Memory B cell (primary cell): ENCODE measurements at places on chromosomes 3 and 15.
A peak's percentile ranks its signal among the peaks of the same experiment; 100 is the strongest.

DNA sequence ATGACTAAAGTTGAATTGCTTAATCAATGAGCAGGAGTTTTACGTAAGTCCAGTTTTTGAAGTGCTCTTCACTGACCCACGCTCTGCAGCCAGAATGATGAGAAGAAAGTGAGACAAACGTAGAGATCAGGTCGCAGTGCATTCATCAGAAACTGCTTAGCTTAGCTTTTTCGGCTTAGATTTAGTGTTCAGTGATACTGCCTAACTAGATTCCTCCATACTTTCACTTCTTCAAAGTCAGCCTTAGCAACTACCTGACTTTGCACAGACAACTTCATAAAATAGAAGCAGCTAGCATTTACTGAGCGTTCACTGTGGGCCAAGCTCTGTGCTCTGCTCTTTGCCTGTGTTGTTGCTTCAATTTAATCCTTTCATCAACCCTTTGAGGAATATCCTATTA, 116.1 kb downstream of the KCNH8 start:
- DNase-seq: no peak

DNA sequence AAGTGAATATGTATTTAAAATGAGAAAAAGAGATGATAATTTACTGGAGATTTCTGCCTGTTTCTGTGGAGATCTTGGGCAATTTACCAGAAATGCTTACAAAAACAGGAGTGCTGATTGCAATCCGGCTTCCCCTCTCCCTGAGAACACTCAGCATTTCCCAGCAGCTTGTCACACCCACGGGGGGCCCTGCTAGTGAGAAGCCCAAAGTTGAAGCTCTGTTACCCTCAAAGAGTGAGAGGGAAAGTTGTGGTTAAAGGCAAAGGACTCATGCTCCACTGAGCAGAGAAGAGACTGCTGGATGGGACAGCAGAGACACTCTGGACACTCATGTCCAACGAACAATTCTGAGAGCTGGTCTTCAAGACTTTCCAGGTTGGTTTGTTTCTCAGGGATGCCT, 2.9 kb downstream of the MCTP2 start:
- DNase-seq: no peak

DNA sequence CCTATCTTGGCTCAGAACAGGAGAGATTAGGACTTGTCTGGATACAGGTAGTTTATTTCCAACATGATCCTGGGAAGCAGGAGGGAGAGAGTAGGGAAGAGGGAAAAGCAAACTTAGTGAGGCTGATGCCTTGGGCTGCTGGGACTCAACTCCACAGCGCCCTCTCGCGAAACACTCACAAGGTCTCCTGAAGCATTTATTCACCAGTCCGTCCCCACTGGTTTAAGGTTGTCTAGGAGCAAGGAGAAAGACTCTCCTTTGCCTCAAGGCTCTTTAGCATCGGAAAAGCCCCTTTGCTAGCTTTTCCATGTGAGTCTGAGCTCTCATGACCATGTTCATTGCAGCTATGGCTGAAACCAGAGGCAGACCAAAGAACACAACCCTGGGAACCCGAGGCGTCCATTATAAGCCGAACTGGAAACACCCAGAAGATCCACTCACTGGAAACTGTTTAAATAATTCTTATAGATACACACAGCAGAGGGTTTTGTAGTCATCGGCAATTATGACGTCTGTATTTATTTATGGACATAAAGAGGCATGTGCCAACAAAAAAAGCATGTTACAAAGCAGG, 244.5 kb downstream of the CD47 start:
- peak; percentile 16 for DNase-seq

- DNase-seq: no peak
Measured at GRCh38 chr3:61343543-61343942, 92.3 kb upstream of the FHIT start.

DNA sequence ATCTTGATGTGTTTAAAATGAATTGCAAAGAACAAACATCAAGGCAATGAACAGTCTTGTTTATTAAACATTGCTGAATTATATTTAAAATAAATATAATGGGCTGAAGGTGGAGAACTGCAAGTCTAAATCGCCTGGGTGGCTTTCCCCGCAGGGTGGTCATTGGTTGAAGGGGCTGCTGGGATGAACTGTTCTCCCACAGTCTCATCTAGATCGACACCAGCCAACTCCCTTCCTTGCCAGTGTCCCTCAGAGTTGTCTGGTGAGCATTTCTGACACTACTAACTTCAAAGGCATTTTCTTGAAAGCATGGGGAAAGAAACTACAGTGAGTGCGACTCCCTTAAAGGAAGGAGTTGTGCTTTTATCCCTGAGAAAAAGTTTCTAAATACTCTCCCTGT, 196.5 kb upstream of the LRTM1 start:
- no peak for DNase-seq

DNA sequence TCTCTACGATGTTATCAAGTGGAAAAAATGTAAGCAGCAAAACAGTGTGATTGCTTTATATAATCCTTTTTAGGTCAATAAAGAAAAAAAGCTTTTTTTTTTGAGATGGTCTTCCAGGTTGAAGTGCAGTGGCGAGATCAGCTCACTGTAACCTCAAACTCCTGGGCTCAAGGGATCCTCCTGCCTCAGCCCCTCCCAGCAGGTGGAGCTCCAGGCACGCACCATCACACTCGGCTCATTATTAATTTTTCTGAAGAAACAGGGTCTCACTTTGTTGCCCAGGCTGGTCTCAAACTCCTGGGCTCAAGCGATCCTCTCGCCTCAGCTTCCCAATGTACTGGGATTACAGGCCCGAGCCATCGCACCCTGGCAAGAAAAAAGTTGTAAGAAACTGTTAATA, 17.3 kb downstream of the RNF168 start:
- no peak for DNase-seq

GRCh38 chr3:160676547-160677303, at the start of gene ARL14:
ARL14 (plus strand) TSS chr3:160677160; CDS start chr3:160677347, 187 bp downstream.
- no peak for DNase-seq

DNA sequence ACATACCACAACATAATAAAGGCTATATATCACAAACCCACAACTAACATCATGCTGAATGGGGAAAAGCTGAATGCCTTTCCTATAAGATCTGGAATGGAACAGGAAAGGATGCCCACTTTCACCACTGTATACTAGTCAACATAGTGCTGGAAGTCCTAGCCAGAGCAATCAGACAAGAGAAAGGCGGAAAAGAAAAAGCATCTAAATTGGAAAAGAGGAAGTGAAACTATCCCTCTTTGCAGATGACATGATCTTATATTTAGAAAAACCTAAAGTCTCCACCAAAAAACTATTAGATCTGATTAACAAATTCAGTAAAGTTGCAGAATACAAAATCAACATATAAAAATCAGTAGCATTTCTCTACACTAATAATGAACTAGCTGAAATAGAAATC, 14.6 kb upstream of the PIK3CA start:
- no peak for DNase-seq

GRCh38 chr3:42010530-42010929, 48.6 kb upstream of the ULK4 start:
- DNase-seq: no peak

GRCh38 chr15:89677381-89677780, 1.8 kb downstream of the PLIN1 start:
- no peak for DNase-seq
